NCI-H774 (cell line): ENCODE measurements at places on chromosomes 6 and 20.
A peak's percentile ranks its signal among the peaks of the same experiment; 100 is the strongest.

- DNase-seq = no peak
These were observed 5.0 kb downstream of the NHSL1 start for GRCh38 chr6:138494312-138494711.

- no peak for DNase-seq
These were observed 77.5 kb downstream of the NCOA7 start for GRCh38 chr6:125868252-125868651.

DNA sequence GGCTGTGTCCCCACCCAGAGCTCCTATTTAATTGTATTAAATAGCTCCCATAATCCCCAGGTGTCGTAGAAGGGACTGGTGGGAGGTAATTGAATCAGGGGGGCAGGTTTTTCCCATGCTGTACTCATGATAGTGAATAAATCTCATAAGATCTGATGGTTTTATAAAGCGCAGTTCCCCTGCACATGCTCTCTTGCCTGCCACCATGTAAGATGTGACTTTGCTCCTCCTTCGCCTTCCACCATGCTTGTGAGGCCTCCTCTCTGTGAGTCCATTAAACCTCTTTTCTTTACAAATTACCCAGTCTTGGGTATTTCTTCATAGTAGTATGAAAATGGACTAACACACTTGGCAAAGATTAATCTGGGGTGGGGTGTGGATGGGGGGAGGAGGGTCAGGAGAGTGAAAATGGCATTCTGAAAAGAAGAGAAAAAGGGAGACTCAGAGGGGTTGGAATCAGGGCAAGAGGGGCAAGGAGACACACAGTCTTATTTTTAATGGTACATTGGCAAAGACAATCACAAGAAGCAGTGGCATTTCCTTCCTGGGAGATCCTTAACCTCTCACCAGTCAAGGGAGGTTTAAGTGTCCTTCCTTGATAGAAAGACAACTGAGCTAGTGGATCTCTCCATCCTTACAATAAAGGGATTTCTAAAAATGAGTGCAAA lies 37.5 kb upstream of the NOX3 start:
- no peak for DNase-seq

- DNase-seq = no peak
These were observed 43.1 kb downstream of the RBM38 start for GRCh38 chr20:57434390-57434700.

GRCh38 chr20:59772931-59773913 lies 160.2 kb downstream of the SYCP2 start:
- no peak for DNase-seq

- DNase-seq = peak; percentile 58
These were observed 113.9 kb upstream of the PRSS16 start for GRCh38 chr6:27133281-27134227.

GRCh38 chr6:23690453-23691049 lies 435.5 kb upstream of the NRSN1 start:
- DNase-seq = peak; percentile 28

GRCh38 chr6:14290772-14291330 lies 173.3 kb downstream of the CD83 start:
- DNase-seq = no peak

- DNase-seq = no peak
These were observed 263.4 kb downstream of the RIMS1 start for GRCh38 chr6:72149715-72150114.

DNA sequence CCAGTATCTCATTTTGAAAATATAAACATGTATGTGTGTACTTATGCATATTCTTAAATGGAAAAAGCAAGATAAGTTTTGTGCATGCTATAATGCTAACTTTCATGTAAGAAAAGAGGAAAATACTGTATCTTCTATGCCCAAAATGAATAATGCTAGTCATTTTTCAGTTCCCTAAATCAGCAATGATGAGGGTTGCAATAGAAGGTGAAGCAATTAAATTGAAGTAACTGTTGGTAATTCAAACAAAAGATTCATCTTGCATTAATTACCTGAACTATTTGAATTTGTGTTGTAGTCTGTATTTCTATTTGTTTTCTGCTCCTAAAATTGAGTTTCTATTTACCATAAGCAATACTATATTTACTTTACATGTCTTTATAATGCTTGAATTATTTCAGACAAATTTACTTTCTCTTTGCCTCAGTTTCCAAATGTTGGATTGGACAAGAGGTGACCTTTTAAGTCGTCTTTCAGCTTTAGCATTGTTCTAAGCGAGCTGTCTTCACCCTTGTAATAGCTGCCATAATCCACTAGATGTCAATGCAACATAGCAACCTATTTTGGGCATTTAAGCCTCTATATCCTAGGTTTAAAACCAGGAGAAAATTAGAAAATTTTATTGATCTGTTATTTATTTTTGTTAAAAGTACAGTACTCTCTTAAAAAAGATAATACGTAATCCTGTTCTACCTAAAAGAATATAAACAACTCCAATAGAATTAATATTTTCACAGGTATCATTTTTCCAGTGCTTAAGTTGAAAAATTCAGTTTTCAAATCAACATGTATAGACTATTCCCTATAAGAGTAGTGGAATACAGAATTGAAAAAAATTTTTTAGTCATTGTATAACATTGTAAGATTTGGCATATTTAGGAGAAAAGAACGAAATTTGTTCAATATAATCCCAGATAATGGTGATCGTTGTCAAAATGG lies 52.3 kb upstream of the IFNGR1 start:
- DNase-seq = peak; percentile 66

GRCh38 chr6:29702519-29703103 lies 20.6 kb upstream of the HLA-F start:
- no peak for DNase-seq

- no peak for DNase-seq
These were observed 96.7 kb downstream of the PHF3 start for GRCh38 chr6:63732336-63732735.

DNA sequence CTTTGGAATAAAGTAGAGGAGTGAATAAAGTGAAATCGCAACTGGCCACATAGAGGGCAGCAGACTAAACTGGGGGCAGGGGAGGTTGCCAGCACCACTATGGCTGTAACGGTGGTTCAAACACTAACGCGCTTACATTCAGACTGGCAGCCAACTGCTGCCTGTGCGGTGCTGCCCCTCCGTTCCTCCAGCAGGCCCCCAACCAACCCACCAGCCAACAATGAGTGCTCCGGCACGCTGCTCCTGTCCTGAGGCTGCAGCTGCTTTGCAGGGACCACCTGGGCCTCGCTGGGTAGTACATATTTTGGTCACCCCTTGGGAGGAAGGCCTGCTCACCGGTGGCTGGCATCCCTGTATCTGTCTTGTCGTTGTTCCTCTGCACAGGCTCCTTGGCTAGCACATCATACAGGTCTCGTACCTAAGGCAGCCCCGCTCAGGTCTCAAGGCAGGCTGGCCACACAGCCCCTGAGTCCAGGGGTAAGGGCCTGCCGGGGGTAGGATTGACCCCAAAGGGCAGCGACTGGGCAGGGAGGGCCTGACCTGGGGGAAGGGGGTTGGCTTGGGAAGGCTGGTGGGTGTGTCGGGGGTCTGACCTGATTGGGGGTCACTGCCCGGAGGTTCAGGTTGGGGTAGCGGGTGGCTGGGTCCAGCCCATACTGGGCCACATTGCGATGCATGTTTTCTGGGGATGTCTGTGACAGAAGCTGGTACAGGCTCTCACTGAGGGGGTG lies 6.3 kb downstream of the MICAL1 start:
- DNase-seq = no peak
